ENCODE measurements at places on chromosomes 11 and 22.

DNA sequence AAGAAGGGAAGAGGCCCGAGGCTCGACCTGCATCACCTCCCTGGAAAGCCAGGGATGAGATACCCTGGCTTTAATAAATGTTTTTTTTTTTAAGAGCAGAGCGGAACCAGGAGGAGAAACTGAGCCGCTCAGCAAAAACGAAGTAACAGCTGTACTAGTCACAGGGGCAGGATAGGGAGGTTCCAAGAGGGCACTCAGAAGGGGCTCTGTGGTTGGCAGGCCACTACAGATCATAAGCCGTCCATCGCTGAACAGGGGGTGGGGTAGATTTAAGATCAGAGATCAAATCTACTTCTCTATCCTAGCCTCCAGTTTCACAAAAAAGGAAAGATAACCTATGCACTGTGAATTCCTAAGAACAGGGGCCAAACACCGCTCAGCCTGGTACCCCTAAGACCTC is 625 bp downstream of the EIF3D start:
- H3K27ac ChIP-seq: peak overlapping the region; percentile 98
- H3K4me1 ChIP-seq: peaks cover 22% of the 10 kb centered on the region
- H3K4me3 ChIP-seq: peak overlapping the region; percentile 100
- no peaks in the 10 kb centered on the region for H3K27me3 ChIP-seq
- H3K36me3 ChIP-seq: peaks cover 40% of the 10 kb centered on the region

DNA sequence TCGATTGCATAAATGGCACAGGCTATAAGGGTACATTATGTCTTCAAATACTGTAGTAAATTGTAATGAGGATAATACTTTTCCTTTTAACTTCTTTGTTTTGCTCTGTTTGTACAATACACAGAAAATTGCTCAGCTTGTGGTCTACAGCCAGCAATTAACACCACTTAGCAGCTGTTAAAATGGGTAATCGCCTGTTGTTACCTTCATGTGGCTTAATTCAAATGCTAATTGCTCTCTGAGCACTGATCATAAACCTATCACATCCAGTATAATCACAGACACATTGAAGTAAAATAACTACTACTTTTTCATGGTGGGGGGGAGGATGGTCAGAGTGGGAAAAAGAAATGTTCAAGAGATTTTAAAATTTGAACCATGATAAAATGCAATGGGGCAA is 1164.1 kb upstream of the CNTN5 start:
- no peak for DNase-seq
- H3K27ac ChIP-seq: no peak overlapping the region
- no peaks in the 10 kb centered on the region for H3K36me3 ChIP-seq
- no peaks in the 10 kb centered on the region for H3K27me3 ChIP-seq
- H3K4me1 ChIP-seq: no peaks in the 10 kb centered on the region

DNA sequence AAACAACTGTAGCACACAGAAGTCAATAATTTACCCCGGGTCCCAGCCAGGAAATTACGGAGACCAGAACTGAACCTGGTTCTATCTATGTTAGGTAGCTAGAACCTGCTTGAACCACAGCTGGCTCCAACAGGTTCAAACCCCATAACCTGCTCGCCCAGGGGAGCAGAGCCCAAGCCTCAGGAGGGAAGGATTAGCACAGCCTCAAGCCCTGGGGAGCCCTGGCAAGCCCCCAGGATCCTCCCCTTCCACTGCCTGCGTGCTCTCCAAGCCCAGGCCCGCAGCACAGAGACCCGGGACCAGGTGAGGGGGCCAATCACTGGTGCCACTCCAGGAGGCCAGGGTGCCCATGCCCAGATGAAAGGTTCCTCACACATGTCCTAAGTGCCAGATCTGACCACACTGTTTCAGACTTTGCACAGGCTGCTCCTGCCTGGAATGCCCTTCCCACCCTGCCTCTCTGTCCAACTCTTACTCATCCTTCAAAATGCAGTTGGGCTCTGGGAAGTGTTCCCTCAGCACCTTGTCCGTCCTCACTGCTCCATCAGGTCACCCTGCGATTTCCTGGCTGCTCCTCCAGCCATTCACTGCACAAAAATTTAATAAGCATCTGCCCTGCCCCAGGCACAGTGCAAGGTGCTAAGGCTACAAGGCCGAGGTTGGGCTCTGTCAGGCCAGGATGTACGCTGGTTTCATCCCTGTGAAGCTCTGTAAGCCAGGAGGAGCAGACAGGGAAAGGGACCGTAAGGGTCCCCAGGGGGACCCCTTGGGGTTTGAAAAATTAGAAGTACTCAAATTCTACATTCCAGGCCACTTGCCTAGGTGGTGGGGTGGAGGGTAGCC is 32.2 kb downstream of the ARRB1 start:
- no peaks in the 10 kb centered on the region for H3K36me3 ChIP-seq
- no peak for DNase-seq
- no peak overlapping the region for H3K27ac ChIP-seq
- no peaks in the 10 kb centered on the region for H3K4me1 ChIP-seq
- H3K4me3 ChIP-seq: no peak overlapping the region

DNA sequence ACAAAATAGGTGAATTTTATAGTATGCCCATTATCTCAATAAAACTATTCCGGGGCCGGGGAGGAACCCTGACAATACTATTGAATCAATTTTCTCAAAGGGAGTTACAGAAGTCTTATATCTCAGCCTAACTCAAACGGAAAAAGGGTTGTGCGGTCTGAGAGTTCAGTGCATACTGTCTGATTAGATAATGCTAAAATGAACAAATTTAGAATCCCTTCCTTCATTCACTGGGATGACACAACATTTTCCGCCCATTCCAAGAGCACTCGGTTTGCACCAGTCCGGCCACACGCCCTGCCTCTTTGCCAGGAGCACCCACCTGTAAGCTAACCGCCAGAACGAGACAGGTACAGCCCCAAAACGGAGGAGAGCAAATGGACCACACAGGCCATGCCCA is 50.0 kb upstream of the NFRKB start:
- no peak overlapping the region for H3K27ac ChIP-seq
- no peaks in the 10 kb centered on the region for H3K27me3 ChIP-seq
- H3K4me3 ChIP-seq: no peak overlapping the region
- DNase-seq: no peak
- peaks cover 17% of the 10 kb centered on the region for H3K36me3 ChIP-seq

DNA sequence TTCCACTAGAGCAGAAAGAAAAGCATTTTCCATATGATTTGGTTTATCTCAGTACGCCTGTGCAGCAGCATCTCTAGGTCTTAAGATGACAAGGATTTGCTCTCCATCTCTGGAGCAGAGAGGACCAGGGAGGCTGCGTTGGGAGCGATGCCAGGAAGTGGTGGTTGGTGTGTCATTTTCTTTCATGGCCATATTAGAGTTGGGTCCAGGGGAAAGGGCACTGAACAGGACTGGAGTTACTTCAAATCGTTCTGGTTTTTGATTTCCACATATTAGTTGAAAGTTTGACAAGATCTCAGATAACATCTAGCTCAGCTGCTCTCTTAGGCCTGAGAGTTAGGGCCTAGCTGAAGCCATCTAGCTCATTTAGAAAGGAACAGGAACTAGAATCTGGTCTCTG is 157.7 kb downstream of the ADAMTS15 start:
- no peak overlapping the region for H3K27ac ChIP-seq
- DNase-seq: no peak
- H3K36me3 ChIP-seq: no peaks in the 10 kb centered on the region
- no peak overlapping the region for H3K4me3 ChIP-seq
- H3K27me3 ChIP-seq: no peaks in the 10 kb centered on the region
- H3K4me1 ChIP-seq: no peaks in the 10 kb centered on the region

Measured in keratinocyte (primary cell).